ENCODE measurements at places on chromosomes 4 and X. TPM values are rescaled to one million over a fixed set of nuclear protein-coding genes. Genes with fewer than 3 reads are reported as not detected.

- DNase-seq = no peak
- H3K27me3 ChIP-seq = no peaks in the 10 kb centered on the region
- H3K4me3 ChIP-seq = no peak overlapping the region
- H3K27ac ChIP-seq = no peak overlapping the region
Measured at GRCh38 chr4:80412322-80412721, 76.8 kb downstream of the CFAP299 start.

GRCh38 chrX:133880032-133880443 is 105.4 kb downstream of the GPC3 start:
- H3K4me1 ChIP-seq = no peaks in the 10 kb centered on the region
- no peak for DNase-seq
- H3K36me3 ChIP-seq = no peaks in the 10 kb centered on the region
- no peak overlapping the region for H3K27ac ChIP-seq
- no peaks in the 10 kb centered on the region for H3K27me3 ChIP-seq

- no peaks in the 10 kb centered on the region for H3K4me1 ChIP-seq
- H3K27ac ChIP-seq = no peak overlapping the region
- no peaks in the 10 kb centered on the region for H3K36me3 ChIP-seq
- H3K27me3 ChIP-seq = no peaks in the 10 kb centered on the region
- DNase-seq = no peak
Measured at GRCh38 chrX:10441464-10441863, 178.9 kb downstream of the MID1 start.

Gene PFKFB1
- 0.70 TPM for total RNA-seq

Gene HAND2
- not detected for total RNA-seq

GRCh38 chr4:42331914-42332368 is 65.3 kb upstream of the SHISA3 start:
- no peak overlapping the region for H3K4me3 ChIP-seq
- no peak overlapping the region for H3K27ac ChIP-seq
- DNase-seq = no peak
- no peaks in the 10 kb centered on the region for H3K36me3 ChIP-seq
- no peaks in the 10 kb centered on the region for H3K4me1 ChIP-seq

DNA sequence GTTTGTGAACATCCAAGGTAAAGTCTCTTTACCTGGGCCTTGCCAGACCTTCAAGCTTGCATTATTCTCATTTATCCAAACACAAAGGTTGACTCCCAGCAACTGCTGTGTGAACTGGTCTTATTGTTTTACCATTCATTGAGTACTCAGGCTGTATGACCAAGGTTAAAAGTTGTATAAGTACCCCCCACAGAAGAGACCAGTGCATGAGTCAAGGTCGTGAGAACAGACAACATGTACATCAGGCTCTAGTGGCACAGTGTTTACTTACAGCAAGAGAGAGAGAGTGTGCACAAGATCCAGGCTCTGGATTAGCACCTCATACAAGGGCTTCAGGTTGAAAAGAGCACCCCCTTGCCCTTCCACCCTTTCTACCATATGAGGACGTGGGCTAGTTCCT is 77.4 kb upstream of the EFNB1 start:
- no peak for DNase-seq
- no peaks in the 10 kb centered on the region for H3K4me1 ChIP-seq
- H3K27me3 ChIP-seq = no peaks in the 10 kb centered on the region
- no peak overlapping the region for H3K4me3 ChIP-seq

DNA sequence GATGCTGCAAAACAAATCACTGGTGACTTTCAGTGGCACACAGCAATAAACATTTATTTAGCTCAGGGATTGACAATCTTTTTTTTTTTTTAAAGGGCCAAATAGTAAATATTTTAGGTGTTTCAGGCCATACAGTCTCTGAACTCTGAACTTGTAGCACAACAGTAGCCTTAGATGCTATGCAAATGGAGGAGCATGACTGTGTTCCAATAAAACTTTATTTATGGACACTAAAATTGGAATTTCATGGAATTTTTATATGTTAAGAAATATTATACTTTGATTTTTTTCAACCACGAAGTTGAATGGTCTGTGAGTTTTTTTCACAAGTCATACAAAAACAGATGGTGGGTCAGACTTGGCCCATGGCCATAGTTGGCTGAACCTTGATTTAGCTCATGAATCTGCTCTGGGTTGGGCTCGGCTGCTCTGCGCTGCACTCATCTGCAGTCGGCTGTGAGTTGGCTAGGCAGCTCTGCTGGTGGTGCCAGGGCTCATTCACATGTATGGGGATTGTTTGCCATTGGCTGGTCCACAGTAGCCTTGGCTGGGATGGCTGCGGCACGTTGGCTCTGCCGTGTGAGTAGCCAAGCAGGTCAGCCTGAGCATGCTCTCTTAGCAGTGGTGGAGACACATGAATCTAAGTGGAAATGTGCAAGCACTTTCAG is 231.7 kb upstream of the PGRMC2 start:
- H3K36me3 ChIP-seq = no peaks in the 10 kb centered on the region
- no peak overlapping the region for H3K4me3 ChIP-seq
- H3K27ac ChIP-seq = no peak overlapping the region
- H3K27me3 ChIP-seq = no peaks in the 10 kb centered on the region
- no peak for DNase-seq

GRCh38 chr4:138981930-138982390 is 33.6 kb upstream of the NOCT start:
- no peaks in the 10 kb centered on the region for H3K36me3 ChIP-seq
- no peaks in the 10 kb centered on the region for H3K27me3 ChIP-seq
- DNase-seq = no peak
- H3K4me1 ChIP-seq = no peaks in the 10 kb centered on the region

Gene STATH
- not detected for total RNA-seq

- H3K36me3 ChIP-seq = no peaks in the 10 kb centered on the region
- H3K27ac ChIP-seq = no peak overlapping the region
- no peaks in the 10 kb centered on the region for H3K27me3 ChIP-seq
Measured at GRCh38 chrX:81527881-81528440, 326.1 kb downstream of the SH3BGRL start.

- no peak overlapping the region for H3K4me3 ChIP-seq
- no peaks in the 10 kb centered on the region for H3K36me3 ChIP-seq
- no peaks in the 10 kb centered on the region for H3K4me1 ChIP-seq
- no peak overlapping the region for H3K27ac ChIP-seq
Measured at GRCh38 chr4:173002830-173003561, 165.6 kb upstream of the GALNT7 start.

DNA sequence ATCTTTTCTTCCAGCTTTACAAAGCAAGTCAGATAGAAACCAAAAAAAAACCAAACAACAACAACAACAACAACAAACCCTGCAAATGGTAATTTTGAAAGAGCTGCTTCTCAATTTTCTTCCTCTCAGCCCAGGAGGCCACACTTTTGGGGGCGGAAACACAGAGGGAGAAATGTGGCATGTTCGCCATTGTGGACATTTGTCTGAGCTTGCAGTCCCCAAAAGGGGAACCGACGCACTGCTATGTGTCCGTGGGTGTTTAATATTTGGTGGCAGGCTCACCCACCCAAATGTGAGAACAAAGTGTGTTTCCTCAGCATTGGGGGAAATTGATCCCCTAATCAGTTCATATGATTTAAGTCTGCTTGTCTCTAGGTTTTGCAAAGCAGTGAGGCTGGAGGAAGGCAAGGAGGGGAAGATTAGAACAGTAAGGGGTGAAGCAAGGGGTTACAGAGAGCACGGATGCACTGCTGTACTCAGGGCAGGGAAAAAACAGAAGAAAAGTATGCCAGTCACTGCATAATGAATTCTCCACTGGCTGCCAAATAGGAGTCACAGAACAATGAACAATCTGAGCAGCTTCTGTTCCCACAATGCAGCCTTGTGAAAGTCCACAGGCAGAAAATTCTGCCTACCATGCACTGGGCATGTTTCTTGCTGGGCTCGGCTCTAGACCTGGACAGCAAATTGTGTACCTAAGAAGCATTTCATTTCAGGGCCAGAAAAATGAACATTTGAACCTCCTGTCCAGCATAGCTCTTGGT is 74.7 kb upstream of the GPM6B start:
- H3K27ac ChIP-seq = peak overlapping the region; percentile 88
- no peak for DNase-seq
- H3K36me3 ChIP-seq = no peaks in the 10 kb centered on the region
- H3K27me3 ChIP-seq = no peaks in the 10 kb centered on the region
- H3K4me3 ChIP-seq = no peak overlapping the region

GRCh38 chr4:108937066-108937465 is 174.2 kb upstream of the ETNPPL start:
- no peaks in the 10 kb centered on the region for H3K4me1 ChIP-seq
- no peak overlapping the region for H3K27ac ChIP-seq
- H3K4me3 ChIP-seq = no peak overlapping the region
- no peak for DNase-seq
- H3K27me3 ChIP-seq = no peaks in the 10 kb centered on the region

DNA sequence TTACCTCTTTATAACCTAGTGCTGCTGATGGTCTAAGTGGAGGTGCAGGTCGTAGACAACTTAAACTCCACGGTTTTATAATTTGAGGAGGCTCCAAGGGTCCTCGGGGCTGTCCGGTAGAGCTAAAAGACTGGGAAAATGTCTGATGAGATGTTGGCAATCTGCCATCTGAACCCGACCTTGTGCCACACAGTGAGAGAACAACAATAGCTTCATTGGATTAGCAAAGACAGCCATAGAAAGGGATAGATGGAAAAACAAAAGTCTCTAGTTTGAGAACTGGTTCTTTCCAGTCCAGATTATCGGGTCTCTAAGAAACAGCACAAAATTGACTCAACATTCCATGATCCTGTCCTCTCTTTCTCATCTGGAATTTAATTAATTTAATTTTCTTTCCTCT is 31.6 kb downstream of the CD40LG start:
- no peak overlapping the region for H3K27ac ChIP-seq
- H3K4me1 ChIP-seq = no peaks in the 10 kb centered on the region
- no peak overlapping the region for H3K4me3 ChIP-seq
- no peak for DNase-seq
- H3K27me3 ChIP-seq = no peaks in the 10 kb centered on the region

- H3K4me1 ChIP-seq = peaks cover 3% of the 10 kb centered on the region
- no peak overlapping the region for H3K27ac ChIP-seq
- DNase-seq = peak; percentile 58
- H3K36me3 ChIP-seq = no peaks in the 10 kb centered on the region
Measured at GRCh38 chrX:53316111-53316859, 34.9 kb upstream of the IQSEC2 start.

GRCh38 chrX:5242091-5242790 is 986.4 kb downstream of the NLGN4X start:
- no peaks in the 10 kb centered on the region for H3K27me3 ChIP-seq
- no peaks in the 10 kb centered on the region for H3K4me1 ChIP-seq
- H3K36me3 ChIP-seq = no peaks in the 10 kb centered on the region
- DNase-seq = peak; percentile 80

- no peak for DNase-seq
- no peaks in the 10 kb centered on the region for H3K4me1 ChIP-seq
- H3K27ac ChIP-seq = no peak overlapping the region
- H3K4me3 ChIP-seq = no peak overlapping the region
- no peaks in the 10 kb centered on the region for H3K36me3 ChIP-seq
- H3K27me3 ChIP-seq = no peaks in the 10 kb centered on the region
Measured at GRCh38 chr4:182179105-182179504, 64.1 kb upstream of the TENM3 start.

DNA sequence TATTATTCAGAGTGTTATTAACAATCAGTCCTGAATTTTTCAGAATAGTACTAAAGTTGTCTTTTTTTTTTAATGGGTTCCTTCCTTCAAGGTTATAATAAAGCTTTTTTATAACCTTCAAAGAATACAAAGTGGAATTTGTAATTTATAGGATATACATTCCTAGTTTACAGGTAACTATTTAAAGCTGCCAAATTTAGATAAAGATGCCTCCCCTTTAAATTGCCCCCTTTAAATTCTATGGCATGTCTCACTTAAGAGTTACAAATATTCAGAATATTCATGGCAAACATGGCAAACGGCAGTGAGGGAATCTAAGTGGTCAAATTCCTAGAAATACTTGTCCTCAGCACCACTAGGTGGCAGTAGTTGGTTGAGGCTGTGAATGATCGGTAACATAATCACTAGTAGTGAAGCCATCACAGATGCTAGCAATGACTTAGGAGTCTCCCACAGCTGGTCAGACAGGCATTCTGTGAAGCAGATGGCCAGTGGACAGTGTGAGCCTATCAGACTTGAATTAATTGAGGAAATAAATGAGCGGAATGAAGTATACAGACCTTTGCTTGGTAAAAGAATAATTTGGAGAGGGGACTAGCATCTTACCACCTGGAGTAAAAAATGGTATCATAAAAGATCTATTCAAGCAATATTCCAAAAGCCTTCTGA is 86.4 kb downstream of the CBR4 start:
- H3K36me3 ChIP-seq = peaks cover 92% of the 10 kb centered on the region
- peak; percentile 85 for DNase-seq

Gene ETDB
- not detected for total RNA-seq

DNA sequence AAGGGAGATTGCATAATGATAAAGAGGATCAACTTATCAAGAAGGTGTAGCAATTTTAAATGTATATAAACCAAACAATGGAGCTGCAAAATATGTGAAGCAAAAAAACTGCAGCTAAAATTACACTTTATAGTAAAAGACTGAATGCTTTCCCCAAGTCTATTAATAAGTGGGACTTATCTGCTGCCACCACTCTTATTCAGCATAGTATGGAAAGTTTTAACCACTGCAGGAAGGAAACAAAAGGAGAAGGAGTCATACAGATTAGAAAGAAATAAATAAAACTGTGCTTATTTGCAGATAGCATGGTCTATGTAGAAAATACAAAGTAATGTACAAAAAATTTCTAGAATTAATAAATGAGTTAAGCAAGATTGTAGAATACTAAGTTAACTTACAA is 94.1 kb upstream of the GK2 start:
- no peak overlapping the region for H3K4me3 ChIP-seq
- no peak overlapping the region for H3K27ac ChIP-seq
- peaks cover 14% of the 10 kb centered on the region for H3K4me1 ChIP-seq
- H3K27me3 ChIP-seq = no peaks in the 10 kb centered on the region

- no peaks in the 10 kb centered on the region for H3K36me3 ChIP-seq
- no peak overlapping the region for H3K4me3 ChIP-seq
- H3K27ac ChIP-seq = no peak overlapping the region
- H3K27me3 ChIP-seq = no peaks in the 10 kb centered on the region
Measured at GRCh38 chr4:185039508-185040273, 21.4 kb downstream of the HELT start.

DNA sequence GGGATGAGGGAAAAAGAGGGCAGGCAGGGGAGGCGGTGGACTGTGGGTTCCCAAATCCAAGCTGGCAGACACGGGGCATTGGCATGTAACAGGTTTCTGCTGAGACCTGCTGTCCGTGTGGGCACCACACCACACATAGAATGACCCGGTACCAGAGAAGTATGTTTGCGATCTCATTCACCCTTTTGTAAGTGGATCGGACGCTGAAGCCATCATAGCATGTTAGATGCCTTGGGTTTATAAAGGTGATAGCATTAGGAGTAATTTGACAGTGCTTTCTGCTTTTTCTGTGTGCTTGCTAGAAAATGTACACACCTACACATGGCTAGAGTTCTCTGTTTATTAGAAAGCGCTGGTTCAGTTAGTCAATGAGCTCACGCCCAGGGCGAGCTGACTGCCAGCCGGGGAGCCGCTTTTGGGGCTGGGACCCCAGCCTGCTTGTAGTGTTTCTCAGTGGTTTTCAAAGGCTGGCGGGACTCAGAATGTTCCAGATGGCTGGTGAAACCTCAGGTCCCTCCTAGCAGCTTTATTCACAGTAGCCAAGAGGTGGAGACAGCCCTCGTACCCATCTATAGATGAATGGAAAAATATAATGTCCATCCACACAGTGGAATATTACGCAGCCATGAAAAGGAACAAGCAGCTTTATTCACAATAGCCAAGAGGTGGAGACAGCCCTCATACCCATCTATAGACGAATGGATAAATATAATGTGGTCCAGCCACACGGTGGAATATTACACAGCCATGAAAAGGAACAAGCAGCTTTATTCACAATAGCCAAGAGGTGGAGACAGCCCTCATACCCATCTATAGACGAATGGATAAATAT is 579 bp downstream of the IL3RA start:
- no peaks in the 10 kb centered on the region for H3K36me3 ChIP-seq
- no peaks in the 10 kb centered on the region for H3K4me1 ChIP-seq
- H3K4me3 ChIP-seq = no peak overlapping the region
- DNase-seq = no peak
